ENCODE measurements at places on chromosomes 13 and 19.

GRCh38 chr19:33197591-33198000 is 3.5 kb downstream of the LRP3 start:
- no peak for DNase-seq

DNA sequence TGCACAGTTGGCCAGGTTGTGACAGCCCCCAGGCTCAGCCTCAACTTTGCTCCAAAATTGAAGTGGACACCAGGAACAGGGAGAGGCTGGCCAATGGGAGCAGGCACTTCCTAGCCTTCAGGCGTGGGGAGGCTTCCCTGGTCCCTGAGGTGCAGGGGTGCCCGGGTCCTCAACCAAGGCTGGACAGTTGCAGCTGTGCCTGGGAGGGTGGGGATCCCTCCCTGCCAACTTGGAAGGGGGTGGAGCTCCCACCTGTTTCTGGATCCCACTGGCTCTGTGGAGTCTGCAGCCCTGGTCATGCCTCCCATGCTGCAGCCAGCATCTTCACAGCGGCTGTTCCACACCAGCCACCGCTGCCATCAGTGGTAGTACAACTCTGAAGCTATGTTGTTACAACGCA is 502.8 kb upstream of the SLITRK5 start:
- no peak for DNase-seq

DNA sequence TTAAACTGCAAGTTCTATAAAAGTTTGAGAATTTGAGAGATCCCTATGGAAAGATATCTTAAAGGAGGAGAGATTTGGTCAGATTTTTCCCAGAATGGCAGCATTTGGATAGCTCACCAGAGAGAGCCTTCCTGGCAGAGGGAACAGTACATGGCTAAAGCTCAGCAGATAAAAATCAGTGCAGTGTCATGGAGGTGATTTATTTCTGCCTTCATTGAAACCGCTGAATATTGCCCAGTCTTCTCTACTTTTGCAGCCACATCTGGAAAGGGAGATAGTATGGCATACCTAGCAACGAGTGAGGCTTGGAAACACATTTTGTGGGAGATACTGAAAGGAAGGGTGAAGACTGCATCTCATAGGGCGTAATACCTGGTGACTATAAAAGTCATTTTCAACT is 155.2 kb downstream of the RFC3 start:
- DNase-seq = no peak

DNA sequence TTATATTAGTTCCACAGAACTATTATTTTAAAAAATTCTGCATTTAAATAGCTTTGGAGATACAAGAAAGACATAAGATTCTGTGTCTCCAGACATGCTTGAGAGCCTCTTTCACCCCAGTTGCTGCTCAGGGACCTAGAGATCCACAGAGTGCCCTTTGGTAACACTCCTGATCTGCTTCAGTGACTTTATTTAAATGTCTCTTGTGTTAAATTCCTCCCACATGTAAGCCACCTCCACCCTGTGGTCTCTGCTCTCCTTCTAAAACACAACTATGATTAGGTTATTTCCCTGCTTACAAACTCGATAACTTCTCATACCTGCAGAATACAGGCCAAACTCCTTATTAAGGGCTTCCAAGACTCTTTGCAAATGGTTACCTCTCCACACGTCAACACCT is 141.0 kb downstream of the RFC3 start:
- DNase-seq = no peak

DNA sequence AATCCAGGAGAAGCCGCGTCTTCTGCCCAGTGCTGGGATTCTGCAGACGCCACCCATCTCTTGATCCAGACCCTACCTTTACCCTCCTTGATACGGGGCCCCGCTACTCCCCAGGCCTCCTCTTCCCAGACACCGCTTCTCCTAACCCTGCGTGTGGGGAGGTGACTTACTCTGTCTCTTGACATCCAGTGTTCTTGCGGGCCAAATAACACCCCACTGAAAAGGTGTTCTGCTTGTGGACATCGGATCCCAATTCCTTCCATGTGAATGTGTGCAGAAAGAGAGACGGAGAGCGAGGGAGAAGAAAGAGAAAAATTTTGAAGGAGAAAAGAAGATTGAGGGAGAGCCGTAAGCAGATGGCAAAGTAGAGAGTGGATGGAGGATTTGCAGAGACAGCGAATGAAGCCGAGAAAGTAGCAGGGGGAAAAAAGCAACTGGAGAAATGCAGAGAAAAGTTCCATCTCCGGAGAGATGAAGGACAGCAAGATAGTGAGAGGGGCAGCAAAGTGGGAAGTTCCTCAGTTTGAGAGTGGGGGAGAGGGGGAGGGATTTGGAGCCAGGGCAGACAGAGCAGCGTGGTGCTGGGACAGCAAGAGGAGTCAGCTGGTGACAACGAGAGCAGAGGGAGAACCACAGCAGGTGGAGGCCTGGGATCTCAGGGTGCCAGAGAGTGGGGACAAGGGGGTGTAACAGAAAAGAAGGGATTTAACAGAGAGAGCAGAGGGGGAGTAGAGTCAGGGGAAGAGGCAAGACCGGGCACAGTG is 814 bp downstream of the ZNF480 start:
- no peak for DNase-seq

- no peak for DNase-seq
Observed at GRCh38 chr19:19006213-19006612, 27.1 kb downstream of the SUGP2 start.

All from HS-5 (cell line).